ENCODE measurements at places on chromosomes 4 and X. TPM values are rescaled to one million over a fixed set of nuclear protein-coding genes. Genes with fewer than 3 reads are reported as not detected.

SH3RF1 gene
- 14.1 TPM for total RNA-seq

CENPVL2 gene
- total RNA-seq, result 0.56 TPM

USP38 gene
- 10.4 TPM for total RNA-seq

CYP2U1 gene
- 6.4 TPM for total RNA-seq

SLC26A1 gene
- total RNA-seq, result not detected

SORCS2 gene
- 12.9 TPM for total RNA-seq

DOK7 gene
- total RNA-seq, result not detected

OTC gene
- not detected for total RNA-seq

PAK3 gene
- total RNA-seq, result 12.5 TPM

PABPC1L2B gene
- total RNA-seq, result not detected

- no peak for DNase-seq
Measured at GRCh38 chr4:155612074-155612473, 54.6 kb upstream of the GUCY1A1 start.

DNA sequence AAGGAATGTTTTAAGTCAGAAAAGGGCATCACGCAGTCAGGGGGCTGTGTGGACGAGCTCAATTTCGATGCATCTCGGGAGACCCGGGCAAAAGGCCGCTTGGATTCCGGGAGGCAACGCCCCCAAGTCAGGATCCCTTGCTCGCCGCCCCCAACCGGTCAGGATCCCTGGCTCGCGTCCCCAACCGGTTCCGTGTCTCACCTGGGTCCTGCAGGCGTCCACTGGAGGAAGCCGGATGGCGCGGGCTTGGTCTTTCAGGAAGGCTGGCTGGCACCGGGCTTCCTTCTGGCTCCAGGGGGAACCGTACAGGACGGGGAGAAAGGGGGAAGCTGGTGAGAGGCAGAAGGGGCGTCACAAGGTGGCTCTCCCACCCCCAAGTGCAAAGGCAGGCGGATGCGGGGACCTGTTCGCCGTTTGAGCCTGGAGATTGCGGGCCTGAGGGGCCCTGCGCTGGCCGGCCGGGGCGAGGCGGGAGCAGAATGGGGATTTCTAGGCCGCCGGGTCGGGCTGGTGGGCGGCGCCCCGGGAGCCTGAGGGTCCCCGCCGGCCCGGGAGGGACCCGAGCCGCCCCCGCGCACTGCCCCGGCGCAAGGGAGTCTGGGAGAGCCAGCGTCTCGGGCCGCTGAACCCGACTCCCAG, 84.7 kb downstream of the HPRT1 start:
- peak; percentile 53 for DNase-seq

DNA sequence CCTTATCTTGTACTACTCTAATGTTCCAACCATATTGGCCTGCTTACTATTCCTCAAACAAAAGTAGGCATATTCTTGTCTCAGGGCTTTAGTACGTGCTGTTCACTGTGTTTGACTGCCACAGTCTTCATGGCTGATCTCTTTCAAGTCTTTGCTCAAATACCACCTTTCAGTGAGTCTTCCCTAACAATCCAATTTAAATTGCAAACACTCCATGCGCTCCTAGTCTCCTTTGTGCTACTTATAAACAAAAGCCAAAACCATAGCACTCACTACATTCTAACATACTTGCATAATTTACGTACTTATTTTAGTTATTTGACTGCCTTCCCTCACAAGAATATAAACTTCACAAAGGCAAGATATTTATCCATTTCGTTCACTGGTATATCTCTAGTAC, 1.7 kb upstream of the ART3 start:
- DNase-seq, result peak; percentile 20

- no peak for DNase-seq
Measured at GRCh38 chrX:46707274-46707965, 51.5 kb downstream of the SLC9A7 start.

- DNase-seq, result no peak
Measured at GRCh38 chr4:125808570-125808969, 493.8 kb downstream of the FAT4 start.

DNA sequence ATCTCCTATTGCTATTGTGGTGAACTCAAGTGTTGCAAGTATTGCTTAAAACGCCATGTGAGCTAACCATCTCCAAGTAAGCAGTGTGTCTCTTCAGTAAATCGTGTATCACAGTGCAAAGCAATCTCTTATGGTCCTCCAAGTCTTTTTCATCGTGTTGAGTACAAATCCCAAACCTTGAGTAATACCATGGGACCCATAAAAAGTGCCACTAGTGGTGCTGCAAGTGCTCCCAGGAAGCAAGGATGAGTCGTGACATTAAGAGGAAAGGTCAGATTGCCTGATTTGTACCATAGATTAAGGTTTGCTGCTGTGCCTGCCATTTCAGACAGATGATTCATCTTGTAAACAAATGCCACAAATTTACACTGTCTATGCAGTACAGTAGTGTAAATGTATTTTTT, 66.9 kb upstream of the BMPR1B start:
- DNase-seq, result no peak

DNA sequence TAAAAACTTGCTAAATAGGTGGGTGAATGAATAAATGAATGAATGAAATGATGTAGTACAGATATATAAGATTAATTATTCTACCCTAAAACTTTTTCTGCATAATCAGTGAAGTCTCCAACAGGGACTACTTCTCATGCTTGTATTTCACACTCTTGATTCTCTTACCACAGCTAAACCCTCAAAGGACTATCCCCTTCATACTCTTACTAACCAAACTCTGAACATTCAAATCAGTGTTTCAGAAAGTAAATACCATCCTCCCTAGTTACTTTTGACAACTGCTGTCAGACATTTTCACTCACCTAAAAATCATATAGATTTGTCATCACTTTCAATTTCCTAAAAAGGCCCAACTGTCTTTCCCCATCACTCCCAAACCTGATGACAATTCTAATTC, 234.3 kb upstream of the HHIP start:
- no peak for DNase-seq

DNA sequence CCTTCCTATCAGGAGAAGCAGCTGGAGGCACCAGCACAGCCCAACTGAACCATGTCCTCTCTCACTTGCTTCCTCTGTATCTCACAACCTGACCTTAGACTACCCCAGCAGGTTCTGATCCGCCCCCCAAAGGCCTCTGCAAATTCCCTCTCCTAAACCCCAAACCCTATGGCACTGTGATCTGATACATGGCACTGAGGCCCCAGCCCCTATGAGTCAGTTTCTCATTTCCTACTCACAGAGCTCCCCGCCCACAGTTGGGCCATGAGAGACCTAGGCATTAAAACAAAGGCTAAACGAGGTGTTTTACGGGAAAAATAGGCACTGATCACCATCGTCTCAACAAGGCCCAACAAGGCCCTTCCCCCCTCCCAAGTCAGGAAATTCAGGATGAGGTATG, 19.1 kb downstream of the SASH3 start:
- no peak for DNase-seq

GRCh38 chrX:44245733-44246132, 97.7 kb downstream of the EFHC2 start:
- no peak for DNase-seq

DNA sequence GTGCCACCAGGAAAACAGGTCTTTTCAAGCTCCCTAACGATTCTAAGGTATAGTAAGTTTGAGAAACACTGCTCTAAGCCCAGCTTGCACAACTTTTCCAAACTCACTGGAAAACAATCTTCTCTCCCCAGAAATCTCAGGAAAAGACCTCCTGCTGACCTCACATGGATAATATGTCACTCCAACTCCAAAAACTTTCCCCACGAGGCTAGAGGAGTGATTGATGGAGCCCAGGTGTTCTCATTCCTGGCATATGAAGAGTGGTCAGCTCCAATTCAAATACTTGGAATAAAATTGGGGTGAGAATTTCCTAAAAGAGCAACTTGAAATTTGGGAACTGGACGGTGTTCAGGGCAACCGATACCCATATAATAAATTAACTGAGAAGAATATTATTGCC, 299.9 kb downstream of the PPP4R3C start:
- DNase-seq, result no peak

GRCh38 chrX:49066278-49066677, 7.5 kb downstream of the CCDC120 start:
- no peak for DNase-seq

DNA sequence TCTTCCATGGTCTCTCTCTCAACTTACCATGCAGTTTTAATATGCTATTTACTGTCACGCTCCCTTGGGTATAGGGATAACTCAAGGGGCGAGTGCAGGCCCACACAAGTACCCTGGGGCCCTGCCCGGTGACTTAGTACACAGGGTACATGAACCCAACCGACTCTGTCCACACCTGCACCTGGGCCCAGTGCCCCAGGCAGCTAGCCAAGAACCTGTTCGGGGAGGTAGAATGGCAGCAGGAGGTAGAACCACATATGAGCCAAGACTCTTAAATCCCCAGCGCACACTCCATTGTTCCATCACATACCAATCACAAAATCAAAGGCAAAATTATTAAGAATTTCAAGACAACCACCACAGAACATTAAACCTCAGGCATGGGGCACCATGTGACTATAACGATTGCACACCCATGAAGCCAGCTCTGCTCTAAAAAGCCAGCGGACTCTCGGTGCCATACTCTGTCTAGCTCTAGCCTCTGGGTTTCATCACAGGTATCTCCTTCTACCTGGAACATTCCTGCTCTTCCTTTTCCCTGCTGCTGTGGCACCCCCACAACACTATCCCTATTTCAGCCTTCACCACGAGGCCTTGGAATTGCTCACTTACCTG, 14.6 kb downstream of the PHF8 start:
- no peak for DNase-seq

- no peak for DNase-seq
Measured at GRCh38 chrX:19636980-19637379, 121.7 kb upstream of the MAP3K15 start.
